ENCODE measurements at places on chromosomes 16 and 17.
A peak's percentile ranks its signal among the peaks of the same experiment; 100 is the strongest.

- DNase-seq = peak; percentile 74
Observed at GRCh38 chr17:10114931-10115535, 83.4 kb downstream of the GAS7 start.

- DNase-seq = no peak
Observed at GRCh38 chr16:25709213-25709612, 17.5 kb downstream of the HS3ST4 start.

DNA sequence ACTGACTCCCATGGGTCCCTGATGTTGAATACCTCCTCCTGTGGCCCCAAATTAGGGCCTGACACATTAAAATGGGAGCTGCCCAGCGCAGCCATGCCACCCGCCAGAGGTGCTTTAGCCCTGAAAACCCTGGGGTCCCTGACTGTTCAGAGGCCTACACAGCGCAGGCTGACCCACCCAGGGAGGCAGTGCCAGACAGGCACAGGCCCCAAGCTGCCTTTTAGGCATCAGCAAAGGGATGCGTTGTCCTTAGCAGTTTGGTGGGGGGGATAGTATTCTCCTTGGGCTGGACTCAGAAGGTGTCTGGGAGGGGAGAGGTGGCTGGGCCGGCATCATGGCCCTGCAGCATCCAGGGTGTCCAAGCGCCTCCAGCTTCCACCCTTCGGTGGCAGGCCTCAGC is 1.4 kb downstream of the RAPGEFL1 start:
- no peak for DNase-seq

- DNase-seq = no peak
Observed at GRCh38 chr17:72600934-72601333, 480.1 kb downstream of the SOX9 start.

GRCh38 chr17:3695129-3695722 is 729 bp downstream of the P2RX5 start:
- DNase-seq = no peak

GRCh38 chr17:66375121-66375520 is 72.7 kb downstream of the PRKCA start:
- DNase-seq = no peak

DNA sequence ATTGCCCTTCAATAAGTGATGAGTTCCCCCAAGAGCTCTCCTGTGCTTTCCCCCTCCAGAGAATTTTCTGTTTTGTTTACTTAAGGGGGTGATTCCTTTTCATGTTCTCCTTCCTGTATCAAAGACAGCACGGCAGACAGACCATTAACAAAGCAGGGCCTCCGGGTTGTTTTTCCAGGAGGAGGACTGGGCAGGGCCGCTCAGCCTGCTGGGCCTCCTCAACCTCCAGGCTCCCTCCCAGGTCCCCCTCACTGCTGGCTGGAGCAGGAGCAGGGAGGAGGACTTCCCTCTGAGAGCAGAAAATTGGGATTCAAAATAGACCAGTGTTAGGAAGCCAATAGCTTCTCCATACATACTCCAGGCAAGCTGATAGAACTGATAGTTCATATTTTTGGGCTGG is 20.4 kb downstream of the SDK2 start:
- DNase-seq = no peak

- DNase-seq = no peak
Observed at GRCh38 chr17:49555495-49556222, 20.0 kb upstream of the NXPH3 start.

DNA sequence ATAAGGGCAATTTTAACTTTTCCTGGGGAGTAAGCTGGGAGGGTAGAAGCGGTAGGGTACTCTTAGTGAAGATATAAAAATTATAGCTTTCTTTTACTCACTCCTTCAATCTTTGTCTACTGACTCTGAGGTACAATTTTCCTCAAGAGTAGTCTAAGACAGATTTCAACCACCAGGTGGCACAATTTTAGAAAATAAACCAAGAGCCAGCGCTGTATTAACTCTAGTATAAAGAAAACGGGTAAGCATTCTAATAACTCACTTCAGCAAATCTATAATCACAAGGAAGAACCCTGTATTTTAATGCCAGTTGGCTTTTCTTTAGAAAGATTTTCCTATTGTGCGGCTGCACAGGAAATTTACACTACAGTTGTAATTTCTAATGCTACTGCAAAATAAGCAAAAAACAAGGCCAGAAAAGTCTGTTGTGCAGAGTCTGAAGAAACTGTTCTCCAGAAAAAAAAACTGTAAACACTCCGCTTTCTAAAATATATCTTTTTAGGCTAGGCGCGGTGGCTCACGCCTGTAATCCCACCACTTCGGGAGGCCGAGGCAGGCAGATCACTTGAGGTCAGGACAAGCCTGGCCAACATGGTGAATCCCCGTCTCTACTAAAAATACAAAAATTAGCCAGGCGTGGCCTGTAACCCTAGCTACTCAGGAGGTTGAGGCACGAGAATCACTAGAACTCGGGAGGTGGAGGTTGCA is 1.9 kb downstream of the CMC2 start:
- DNase-seq = no peak

DNA sequence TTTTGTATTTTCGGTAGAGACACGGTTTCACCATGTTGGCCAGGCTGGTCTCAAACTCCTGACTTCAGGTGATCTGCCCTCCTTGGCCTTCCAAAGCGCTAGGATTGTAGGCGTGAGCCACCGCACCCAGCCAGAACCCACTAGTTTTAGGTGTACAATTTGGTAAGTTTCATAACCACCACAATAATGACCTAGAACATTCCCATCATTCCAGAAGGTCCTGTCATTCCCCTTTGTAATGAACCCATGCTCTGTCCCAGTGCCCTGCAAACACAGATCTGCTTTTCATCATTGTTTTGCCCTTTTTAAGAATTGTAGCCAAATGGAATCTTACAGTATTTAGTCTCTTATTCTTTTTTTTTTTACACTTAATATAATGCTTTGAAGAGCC is 35.6 kb upstream of the IRF8 start:
- DNase-seq = no peak

DNA sequence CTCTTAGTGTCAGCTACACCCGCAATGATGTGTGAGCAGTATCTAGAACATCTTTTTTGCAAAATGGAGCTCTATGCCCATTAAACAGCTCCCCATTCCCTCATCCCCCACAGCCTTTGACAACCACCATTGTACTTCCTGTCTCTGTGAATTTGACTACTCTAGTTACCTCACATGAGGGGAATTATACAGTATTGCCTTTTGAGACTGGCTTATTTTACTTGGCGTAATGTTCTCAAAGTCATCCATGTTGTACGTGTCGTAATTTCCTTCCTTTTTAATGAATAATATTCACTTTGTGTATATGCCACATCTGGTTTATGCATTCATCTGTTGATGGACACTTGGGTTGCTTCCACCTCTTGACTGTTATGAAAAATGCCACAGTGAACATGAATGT is 23.2 kb upstream of the CCL22 start:
- DNase-seq = no peak

DNA sequence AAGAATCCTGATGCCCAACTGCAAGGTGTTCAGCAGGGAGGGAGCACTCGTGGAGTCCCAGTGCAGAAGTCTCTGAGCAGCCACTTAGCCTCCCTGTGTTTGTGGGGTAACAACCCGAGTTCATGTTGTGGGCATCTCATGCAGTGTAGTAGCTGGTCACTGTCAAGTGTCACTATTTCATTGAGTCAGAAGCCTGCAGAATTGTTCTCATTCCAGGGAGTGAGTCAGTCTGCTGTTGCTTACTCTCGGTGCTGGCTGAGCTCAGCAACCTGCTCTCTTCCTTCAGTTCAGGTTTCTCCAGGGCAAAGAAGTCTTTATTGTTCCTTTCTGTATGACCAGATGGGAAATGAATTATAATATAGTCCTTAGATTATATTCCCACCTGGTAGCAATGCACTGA is 24.1 kb downstream of the HMOX2 start:
- no peak for DNase-seq

DNA sequence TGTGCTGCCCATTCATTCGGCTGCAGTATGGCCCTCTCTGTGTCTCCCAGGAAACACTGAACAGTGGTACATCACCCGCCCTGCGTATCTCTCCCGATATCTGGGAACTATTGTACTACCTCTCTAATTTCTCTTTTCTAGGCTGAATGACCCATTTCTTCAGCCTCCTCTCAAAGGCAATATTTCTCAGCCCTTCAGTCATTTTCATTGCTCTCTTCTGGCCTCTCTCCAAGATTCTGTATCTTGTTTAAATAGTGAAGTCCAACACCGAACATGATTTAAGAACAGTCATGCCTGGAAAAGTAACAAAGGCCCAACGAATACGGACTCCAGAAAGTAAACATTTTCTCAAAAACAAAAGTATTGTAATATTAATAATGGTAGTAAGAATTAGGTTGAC is 220.1 kb downstream of the ZFHX3 start:
- DNase-seq = no peak

DNA sequence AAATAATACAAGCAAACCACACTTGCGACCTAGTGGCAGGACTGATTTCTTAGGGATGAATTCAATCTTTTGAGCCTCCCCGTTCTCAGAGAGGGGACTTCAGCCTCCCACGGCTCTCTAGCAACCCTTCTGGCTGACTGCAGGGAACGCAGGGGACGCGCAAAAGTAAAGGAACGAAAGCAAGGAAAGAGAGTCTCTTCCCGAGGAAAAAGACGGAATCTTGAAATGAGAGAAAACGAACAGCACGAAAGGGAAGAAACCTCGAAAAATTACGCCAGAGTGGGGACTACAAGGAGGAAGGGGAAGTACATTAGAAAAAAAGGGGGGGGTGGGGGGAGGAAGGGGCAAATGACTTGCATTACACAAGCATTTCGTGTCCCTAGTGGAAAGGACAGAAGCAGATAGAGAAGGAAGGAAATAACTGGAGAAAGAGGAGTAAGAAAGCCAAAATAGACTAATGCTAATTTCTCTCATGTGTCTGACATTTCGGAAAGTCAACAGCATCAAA is 1.2 kb downstream of the GRB2 start:
- peak; percentile 39 for DNase-seq

DNA sequence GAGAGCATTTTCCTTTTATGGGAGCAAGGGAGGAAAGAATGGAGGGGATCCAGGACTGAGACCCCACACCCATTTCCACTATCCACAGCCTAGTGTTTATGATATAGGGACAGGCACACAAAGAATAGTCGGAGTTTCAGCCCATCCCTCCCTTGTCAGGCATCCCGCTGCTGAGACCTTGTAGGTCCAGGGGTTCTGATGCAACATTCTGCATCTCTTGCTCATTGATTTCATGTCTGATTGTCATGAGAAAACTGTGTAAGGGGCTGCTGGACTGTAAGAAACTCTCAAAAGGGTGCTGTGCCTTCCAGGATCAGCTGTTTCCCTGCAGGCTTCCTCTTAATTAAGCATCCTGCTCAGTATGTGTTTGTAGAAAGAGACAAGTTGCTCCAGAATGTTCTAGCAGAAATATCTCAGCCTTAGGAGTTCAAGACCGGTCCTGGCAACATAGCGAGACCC is 5.3 kb upstream of the POLR3E start:
- no peak for DNase-seq
